Lung microvascular endothelial cell (primary cell): ENCODE measurements at places on chromosomes 12 and 14. TPM values are rescaled to one million over a fixed set of nuclear protein-coding genes. Genes with fewer than 3 reads are reported as not detected.

GRCh38 chr12:104462931-104463339 is 6.2 kb downstream of the CHST11 start:
- peak; percentile 73 for DNase-seq

GRCh38 chr12:105915997-105916759 is 222.6 kb downstream of the NUAK1 start:
- no peak for DNase-seq

DNA sequence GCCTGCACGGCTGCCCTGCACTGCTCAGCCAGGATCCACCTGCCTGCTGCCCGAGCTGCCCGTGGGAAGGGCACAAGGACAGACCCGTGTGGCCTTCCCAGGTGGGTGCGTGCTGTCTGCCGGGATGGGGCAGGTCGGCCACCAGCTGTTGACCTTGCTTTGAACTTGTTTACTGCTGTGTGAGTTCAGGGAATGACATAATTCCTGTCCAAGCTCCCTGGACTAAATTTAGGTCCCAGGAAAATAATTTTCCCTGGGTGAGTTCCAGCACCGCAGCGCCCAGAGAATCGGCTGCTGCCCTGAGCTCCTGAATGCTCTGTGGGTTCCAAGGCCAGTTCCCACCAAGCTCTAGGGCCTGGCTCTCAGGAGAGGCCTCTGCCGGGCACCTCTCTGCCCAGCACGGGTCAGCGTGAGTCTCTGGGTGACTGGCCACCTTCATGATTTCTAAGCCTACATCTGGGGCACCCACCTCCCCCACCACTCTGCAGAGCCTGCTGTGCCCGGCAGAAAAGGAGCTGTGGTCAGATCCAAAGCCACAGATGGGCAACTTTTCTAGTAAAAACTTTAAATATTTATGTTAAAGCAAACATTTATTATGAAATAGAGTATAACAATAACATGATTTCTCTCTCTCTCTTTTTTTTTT is 27.2 kb upstream of the MLXIP start:
- peak; percentile 81 for DNase-seq

- no peak for DNase-seq
These were observed 125.4 kb downstream of the KIF26A start for GRCh38 chr14:104263675-104264358.

GRCh38 chr14:70771781-70772212 is 37.5 kb downstream of the MAP3K9 start:
- peak; percentile 48 for DNase-seq

GRCh38 chr12:70609739-70610491 is 27.3 kb downstream of the PTPRB start:
- peak; percentile 59 for DNase-seq

DNA sequence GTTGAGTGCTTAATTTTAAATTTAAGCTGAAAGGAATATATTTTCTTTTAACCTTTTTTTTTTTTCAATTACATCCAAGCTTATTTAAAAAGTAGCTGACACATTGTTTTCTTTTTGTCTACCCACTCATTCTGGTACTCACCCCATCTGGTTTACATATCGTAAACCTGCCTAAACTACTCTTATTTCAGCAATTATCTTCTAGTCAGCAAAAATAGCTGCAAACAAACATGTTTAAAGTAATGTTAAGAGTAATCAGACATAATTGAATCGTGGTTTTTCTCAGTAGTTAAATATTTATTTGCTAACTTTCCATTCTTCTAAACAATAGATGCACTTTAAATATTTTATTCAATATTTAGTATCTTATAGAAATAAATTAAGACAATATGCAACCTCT is 492.7 kb upstream of the MGAT4C start:
- DNase-seq = no peak

DNA sequence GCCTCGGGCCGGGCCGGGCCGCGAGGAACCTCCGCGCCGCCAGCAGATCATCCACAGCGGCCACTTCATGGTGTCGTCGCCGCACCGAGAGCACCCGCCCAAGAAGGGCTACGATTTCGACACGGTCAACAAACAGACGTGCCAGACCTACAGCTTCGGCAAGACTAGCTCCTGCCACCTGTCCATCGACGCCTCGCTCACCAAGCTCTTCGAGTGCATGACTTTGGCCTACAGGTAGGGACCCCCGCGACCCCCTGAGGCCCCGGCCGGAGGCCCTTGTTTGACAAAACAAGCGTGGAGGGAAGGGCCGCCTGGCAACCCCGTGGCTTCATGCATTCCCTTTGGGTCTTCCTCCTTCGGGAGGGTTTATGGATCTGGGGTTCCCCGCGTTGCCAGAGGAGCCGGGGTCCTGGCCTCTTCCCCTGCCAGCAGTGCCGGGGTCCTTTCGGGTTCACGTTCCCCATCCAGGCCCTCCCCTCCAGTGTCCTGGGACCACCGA is 526 bp downstream of the MLXIP start:
- peak; percentile 38 for DNase-seq

GRCh38 chr14:63893701-63894458 is 41.1 kb downstream of the SYNE2 start:
- DNase-seq = no peak

The CFAP54 gene
- 7.8 and 9.7 TPM in 2 replicates for total RNA-seq

The MMP19 gene
- total RNA-seq = 0.22 and 0.40 TPM in 2 replicates

The TPI1 gene
- 958 and 967 TPM in 2 replicates for total RNA-seq

The LRRC9 gene
- total RNA-seq = not detected in 2 replicates

The CLEC2A gene
- total RNA-seq = not detected in 2 replicates
